ENCODE measurements at places on chromosomes 1 and 21.

GRCh38 chr1:228150120-228150460 is 360 bp downstream of the GJC2 start:
- DNase-seq: no peak

- DNase-seq: no peak
These were observed 92.5 kb downstream of the CDC42BPA start for GRCh38 chr1:227225715-227226346.

DNA sequence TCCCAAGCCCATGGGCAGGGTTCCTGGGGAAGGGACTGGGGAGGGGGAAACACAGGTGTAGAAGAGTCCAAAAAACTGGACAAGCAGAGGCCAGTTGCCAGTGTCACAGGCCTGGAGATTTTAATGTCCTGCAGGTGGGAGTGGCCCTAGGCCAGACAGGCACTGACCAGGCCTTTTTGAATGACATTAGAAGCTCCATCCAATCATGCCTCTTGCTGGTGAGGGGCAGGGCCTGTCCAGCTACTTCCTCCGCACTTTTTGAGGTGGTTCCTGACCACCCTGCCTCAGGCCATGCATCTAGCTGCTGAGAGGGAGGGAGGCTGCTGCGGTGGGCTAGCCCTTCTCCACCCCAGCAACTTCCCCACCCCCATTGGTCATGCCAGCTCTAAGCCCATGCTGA is 15.9 kb upstream of the KIF21B start:
- DNase-seq: no peak

DNA sequence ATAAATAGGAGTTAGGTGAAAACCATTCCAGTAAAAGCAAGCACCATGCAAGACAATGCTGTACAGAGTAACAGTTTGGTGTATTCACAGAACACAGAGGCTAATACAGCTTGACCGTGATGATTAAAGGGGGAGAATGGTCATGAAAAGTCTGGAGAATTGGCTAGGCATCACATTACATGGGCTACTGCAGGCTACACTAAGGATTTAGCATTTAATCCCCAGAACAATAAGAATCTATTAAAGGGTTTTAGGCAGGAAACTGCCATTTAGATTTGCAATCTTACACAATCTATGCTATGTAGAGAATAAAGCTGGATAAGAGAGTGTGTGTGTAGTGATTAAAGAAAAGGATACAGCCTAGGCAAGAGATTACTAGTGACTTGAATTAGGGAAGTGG is 30.6 kb downstream of the HFM1 start:
- DNase-seq: no peak

- DNase-seq: no peak
These were observed 408.7 kb upstream of the PKN2 start for GRCh38 chr1:88275259-88275862.

DNA sequence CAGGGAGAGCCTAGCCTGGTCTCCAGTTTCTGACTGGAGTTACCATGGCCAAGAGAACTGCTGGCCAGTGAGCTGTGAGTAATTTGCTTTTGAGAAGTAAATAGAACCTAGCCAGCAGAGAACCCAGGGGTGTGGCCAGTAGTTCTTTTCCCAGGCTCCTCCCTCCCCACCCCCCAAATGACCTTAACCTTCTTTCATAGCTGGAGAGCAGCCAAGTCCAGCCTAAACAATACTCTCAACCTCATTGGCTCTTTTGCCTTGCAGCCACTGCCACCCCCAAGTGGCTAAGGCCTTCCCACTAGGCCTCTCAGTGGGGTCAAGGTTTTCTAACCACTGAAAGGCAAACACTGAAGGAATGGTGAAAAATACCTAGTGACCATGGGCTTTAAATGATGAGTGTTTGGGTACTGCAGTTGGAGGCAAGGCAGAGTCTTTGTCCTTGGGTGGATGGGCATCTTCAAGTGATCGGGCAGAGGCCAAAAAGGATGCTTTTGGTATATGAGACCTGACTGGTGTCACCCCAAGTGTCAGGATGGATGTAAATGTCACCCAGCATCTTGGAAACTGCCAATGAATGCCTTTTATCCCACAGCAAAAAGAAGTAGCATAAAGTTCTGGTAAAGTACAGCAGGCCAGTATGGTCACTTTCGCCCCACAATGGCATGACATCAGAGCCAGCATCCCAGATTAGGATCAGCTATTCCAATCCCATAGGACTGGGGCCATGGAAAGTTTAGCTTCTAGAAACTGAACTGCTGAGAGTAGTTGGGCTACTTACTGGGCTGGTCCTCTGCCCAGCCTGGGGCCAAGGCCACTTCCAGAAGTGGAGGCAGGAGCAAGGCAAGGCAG is 3.5 kb upstream of the PIGV start:
- DNase-seq: no peak

GRCh38 chr1:240836271-240836670 is 224.3 kb upstream of the GREM2 start:
- DNase-seq: no peak

GRCh38 chr1:7420470-7421100 is 350.5 kb upstream of the VAMP3 start:
- no peak for DNase-seq

GRCh38 chr21:26840912-26841311 is 4.3 kb downstream of the ADAMTS1 start:
- no peak for DNase-seq

- DNase-seq: no peak
These were observed 89.1 kb downstream of the SMYD3 start for GRCh38 chr1:246417813-246418564.

- no peak for DNase-seq
These were observed 4.9 kb upstream of the TMEM61 start for GRCh38 chr1:54975356-54976108.

- no peak for DNase-seq
These were observed 2082.6 kb downstream of the MRPL39 start for GRCh38 chr21:23524685-23525084.

GRCh38 chr1:225685476-225686176 is 32.7 kb upstream of the ENAH start:
- no peak for DNase-seq

DNA sequence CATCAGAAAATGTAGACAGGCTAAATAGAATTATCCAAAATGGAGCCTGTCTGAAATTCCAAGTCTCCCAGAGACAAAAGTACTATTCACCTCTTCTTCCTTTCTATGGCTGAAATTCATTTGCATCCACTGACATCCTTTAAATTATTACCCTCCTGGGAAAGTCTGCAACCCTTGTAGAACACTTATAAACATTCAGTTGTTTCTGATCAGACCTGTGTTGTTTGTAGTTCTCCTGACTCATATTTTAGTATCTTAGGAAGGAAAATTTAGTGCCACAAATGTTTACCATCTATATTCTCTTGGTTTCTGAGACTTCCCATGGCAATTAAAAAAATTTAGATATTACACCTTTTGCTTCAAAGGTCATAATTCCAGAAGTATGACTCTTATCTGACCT is 69.6 kb upstream of the C1orf105 start:
- no peak for DNase-seq

GRCh38 chr1:54305906-54306514 is 100.2 kb downstream of the SSBP3 start:
- no peak for DNase-seq

DNA sequence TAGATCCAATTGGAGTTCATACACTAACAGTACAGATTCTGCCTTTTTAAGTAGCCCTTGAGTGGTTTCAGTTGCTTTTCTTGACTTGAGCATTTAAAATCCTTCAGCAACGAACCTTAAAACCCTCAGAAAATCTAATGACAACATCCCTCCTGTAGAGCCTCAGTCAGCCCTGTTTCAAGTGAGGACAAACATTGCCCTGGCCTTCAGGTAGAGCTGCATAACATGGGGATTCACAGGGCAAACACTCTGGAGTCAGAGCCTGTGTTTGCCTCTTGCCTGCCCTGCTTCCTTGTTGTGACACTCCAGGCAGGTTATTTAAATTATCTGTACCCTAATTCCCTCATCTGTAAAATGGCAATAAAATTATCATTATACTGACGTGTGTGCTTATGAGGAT is 96.1 kb upstream of the KCNA3 start:
- DNase-seq: no peak

- DNase-seq: no peak
These were observed 256.7 kb upstream of the CACYBP start for GRCh38 chr1:174742805-174743653.

GRCh38 chr1:96259399-96259798 is 462.2 kb upstream of the PTBP2 start:
- DNase-seq: no peak

DNA sequence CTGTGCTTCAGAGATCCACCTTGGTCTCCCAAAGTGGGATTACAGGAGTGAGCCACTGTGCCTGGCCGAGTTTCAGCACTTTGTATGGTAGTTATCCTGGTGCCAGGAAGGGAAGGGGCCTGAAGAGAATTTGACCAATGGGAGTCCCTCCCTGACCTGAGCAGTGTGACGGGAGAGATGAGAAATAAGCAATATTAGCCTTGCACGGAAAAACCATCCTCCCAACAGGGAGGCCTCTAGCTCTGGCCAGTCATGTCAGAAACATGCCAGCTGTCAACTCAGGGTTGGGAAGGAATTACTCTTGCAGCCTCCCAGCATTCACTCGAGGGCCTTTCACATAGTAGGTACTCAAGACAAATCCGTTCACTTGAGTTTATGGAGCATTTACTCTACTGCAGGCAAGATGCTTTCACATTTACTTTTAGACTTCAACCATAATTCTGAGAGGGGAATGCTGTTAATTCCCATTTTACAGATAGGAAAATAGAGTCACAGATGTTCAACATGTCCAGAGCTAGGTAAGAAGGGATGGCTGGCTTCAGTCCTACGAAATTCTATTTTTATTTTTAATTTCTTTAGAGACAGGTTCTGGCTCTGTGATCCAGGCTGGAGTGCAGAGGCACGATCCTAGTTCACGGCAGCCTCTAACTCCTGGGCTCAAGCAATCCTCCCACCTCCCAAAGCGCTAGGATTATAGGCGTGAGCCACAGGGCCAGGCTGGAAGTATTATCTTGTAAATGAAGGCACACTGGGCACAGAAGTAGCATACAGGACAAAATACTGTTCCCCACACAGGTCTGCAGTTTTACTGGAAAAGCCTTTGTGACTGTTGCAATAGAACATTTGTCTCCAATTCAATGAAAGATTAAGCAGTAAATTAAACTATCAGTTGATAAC is 3.2 kb upstream of the ATP13A2 start:
- no peak for DNase-seq

DNA sequence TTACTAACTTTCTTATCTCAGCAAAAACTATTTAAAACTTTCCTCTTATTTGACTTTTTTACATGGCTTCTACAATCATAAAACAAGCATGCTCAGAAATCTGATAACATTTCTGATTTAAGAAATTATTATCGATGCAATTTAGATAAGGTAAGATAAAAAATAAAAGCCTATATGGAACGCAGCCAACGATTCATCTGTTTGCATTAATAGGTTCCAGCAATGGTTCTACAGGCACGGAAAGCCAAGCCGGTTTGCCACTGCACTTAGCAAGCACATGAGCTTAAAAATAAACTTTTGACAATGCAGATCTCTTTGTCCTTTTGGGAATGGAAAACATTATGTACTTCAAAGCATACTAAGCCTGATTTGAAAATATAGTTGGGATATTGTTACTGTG is 77.5 kb upstream of the KCNK2 start:
- DNase-seq: no peak

- no peak for DNase-seq
These were observed 91.7 kb upstream of the GNG4 start for GRCh38 chr1:235741294-235741693.

DNA sequence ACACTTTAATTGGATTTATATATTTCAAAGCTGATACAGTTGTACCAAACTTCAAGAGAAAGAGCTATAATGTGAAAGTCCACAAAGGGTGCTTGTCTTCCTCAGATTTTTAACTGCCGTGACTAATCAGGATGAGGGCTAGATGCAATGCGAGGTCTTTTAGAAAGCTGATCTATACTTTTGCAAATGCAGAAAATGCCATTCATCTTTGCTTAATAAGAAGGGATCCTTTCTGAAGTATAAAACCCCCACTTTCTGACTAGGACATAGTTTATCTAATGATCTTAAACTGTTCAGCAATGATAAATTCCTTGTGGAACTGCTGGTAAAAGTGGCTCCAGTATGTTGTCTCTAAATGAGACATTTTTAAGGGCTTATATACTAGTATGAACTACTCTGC is 102.7 kb upstream of the NGF start:
- no peak for DNase-seq

GRCh38 chr1:203281851-203282661 is 23.3 kb upstream of the BTG2 start:
- no peak for DNase-seq

GRCh38 chr21:29360799-29361765 is 62.4 kb downstream of the BACH1 start:
- no peak for DNase-seq

DNA sequence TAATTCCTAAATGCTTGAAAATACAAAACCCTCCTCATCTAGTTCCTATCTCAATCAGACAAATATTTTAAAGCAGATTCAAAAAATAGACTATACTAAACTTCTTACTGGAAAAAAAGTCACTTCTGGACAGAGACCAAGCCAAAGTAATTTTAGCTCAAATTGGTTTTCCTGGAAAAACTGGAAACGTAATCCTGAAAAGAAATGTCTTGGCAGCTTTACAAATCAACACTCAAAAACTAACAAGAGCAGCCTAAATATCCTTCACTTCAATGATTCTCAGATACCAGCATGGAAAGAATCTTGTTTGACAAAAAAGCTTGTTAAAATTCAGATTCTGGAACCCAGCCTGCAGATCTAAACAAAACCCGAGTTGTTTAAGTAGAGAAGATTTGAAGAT is 9.1 kb upstream of the GPR88 start:
- no peak for DNase-seq

DNA sequence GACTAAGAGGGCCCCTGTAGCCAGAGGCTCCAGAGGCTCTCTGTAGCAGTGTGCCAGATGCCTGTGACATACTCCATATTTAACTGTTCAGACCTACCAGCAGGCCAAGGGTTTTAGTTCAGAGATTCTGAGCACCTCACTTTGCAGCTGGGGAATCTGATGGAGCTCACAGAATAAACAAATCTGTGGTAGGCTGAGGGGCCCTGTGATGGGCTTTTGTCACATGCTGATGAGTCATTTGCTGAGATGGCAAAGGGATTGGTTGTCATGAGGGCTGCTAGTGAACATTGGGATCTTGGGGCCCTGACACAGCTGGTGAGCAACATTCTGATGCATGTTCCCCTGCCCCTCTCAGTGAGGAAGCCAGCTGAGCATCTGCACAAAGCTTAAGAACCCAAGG is 482.2 kb downstream of the CAMTA1 start:
- no peak for DNase-seq

GRCh38 chr21:17828223-17828622 is 9.1 kb upstream of the C21orf91 start:
- DNase-seq: no peak

DNA sequence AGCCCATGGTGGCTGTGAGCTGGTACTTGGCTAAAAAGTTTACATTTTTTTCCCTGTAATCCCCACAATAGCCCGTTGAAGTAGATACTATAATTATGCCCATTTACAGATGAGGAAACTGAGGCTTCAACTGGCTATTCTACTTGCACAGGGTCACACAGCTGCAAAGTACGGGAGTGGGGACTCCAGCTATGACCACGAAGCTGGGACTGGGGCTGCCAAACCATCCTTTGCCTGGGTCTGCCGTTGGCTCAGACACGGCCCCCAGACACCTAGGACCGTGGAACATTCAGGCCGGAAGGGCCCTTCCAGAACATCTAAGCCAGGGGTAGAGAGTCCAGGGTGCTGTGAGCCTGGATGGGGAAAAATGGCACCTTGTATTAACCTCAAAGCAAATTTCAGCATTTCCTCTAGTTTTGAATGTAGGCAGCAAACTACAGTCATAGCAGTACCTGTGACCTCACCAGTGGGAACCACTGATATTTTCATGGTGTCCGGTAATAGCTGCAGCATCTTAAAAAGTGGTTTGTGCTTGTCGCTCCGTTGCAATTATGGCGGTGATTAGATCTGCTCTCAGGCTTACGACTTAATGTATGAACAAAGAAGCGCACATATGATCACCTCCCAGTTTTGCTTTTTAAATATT is 4.3 kb downstream of the TP73 start:
- no peak for DNase-seq
